ENCODE measurements at places on chromosomes 13 and 19.

DNA sequence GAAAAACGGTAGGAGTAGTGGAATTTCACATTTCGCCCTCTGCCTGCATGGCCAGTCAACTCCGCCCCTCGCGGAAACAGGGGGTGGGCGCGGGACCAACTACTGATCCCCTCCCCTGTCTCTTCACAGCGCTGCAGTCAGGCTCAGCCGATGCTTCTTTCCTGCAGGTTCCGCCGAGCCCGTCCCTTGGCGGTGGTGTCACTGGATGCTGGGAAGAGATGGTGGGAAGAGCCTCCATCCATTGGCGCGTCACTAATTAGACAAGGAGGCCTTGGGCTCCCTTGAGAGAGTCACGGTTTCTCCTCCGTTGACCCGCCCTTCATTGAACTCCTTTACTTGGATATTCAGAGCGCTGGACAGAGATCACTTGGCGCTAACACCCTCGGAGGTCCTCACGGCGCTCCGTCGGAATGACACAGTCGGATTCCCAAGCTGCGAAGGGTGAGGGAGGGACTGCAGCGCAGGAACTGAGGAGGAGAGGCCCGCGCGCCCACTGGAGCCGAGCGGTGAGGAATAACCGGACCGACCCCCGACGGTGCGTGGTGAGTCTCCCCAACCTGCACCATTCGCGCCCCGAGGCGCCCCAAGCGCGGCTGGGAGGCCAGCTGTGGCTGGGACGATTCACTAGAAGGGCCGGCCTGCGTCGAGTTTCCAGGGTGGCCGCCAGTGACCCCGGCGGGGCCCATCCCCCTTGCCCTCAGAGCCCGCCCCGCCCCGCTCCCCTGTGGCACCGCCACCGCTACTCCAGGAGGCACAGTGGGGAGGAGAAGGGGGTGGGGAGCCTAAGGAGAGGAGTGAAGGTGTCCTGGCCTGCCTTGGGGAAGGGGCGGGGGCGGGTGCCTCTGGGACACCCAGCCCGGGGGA, 11.2 kb upstream of the CEACAM21 start:
- no peak for DNase-seq

- no peak for DNase-seq
These were observed 176.9 kb downstream of the DNAJC15 start for GRCh38 chr13:43200307-43200706.

DNA sequence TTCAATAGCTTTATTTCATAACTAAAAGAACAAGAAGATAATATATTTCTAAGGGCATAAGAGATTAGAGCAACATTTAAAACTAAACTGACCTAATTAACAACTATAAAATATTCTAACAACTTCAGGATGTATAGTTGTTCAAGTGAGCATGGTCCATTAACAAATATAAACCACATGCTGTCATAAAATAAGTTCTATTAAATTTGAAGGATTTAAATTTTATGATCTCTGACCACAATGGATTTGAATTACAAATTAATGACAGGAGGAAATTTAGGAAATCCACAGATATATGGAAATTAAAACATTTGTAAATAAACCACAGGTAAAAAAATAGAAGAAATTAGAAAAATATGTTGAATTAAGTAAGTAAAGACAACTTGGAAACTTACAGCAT, 196.5 kb upstream of the PCDH20 start:
- no peak for DNase-seq

DNA sequence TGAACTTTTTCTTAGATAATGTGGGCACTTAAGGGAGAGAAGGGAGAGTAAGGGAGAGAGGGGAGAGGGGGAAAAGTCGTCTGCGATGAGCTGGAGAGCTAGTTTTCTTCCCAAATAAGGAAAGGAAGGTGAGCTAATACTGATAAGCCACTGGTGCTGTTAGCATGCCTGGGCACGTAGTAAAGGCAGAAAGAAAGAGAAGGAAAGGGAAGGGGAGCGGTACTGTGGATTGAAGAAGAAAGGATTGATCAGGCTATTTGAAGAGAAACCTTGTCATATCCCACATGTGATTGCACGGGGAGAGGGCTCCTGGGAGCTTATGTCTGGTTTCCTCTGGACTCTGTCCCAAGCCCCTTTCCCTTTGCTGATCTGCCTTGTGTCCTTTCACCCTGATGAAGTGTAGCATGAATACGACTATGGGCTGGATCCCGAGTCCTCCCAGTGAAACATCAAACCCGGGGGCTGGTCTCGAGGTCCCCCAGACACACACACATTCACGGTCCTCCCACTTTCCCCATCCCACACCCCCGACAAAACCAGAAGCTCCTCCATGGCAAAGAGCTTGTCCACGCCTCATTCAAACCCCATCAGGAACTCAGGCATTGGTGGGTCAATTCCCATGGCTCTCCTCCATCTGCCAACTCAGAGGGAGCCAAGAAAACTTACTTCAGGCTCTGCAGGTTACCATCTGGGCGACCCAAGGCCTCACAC, 30.6 kb downstream of the NLRP13 start:
- no peak for DNase-seq

- DNase-seq = no peak
These were observed 62.1 kb downstream of the RUBCNL start for GRCh38 chr13:46324976-46325375.
